ENCODE measurements at places on chromosomes 4 and X.

DNA sequence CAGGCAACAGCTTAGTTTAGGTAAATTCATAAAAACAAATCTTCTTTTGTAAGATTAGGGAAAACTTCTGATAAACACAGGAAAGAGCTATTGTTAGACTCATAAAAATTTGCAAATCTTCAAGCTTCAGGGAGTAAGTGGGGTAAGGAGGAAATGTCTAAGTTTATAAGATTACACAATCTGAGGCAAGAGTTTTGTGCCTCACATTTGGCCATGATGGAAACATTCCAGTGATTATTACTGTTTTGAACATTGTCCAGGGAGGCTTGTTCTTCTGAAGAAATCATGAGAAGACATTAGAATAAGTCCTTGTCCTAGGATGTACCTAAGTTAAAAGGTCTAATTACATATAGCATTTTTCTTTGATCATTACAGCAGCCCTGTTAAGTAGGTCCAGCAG, 72.8 kb downstream of the MAOB start:
- no peak for DNase-seq

GRCh38 chrX:74343343-74344279, 39.6 kb downstream of the ZCCHC13 start:
- peak; percentile 96 for DNase-seq

DNA sequence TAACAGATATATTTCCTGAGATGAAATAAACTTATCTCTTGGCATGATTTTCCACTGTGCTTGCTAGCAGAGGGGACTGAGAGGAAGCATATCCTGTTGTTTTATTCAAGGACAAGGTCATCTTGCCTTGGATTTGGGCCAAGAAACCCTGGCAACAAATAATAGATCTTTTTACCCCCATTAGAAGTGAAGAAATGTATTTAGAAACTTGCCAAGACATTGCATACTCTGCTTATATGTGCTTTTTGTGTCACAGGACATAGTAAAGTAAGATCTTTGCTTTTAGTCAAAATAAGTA, 170.2 kb downstream of the RAPGEF2 start:
- peak; percentile 49 for DNase-seq

DNA sequence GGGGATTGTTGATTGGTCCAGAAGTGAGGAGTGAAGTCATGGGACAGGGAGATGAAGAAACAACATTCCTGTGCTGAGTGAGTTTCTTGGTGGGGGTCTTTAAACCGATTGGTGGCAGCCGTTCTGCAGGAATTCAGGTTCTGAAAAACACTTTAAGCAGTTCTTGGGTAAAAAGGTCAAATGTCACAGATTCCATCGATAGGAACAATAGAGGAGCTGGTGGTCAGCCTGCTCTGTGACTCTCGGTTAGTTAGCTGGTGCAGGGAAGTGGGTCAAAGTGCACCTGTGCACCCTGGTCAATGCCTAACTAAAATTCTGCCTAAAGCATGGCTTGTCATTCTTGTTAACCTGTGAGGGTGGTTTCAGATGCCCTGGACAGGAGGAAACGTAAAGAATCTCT, 34.6 kb upstream of the MGST2 start:
- DNase-seq = no peak

- no peak for DNase-seq
Measured at GRCh38 chrX:109704563-109704962, 28.5 kb downstream of the ACSL4 start.

- DNase-seq = no peak
Measured at GRCh38 chrX:107625739-107626138, 2.6 kb upstream of the PRPS1 start.

- peak; percentile 24 for DNase-seq
Measured at GRCh38 chr4:42673082-42673425, 16.1 kb upstream of the ATP8A1 start.

DNA sequence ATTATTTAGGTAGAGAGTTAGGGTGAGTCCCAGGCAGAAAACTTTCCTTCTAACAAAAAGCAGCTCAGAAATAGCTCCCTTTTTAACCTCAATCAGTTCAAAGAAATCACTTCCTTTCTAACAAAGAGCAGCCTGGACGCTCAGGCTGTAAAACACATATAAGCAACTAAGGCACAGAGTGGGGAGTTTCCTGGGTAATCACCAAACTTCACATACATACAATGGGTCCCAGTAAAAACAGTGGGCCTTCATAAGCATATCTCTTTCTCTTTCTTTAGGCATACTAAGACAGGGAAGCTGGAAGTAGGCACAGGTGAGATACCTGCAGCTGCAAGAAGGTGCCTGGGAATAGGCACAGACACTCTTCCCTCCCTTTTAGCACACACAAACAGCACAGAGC, 4.9 kb upstream of the NAF1 start:
- DNase-seq = no peak

- DNase-seq = peak; percentile 27
Measured at GRCh38 chr4:75497133-75497532, 17.1 kb downstream of the RCHY1 start.

DNA sequence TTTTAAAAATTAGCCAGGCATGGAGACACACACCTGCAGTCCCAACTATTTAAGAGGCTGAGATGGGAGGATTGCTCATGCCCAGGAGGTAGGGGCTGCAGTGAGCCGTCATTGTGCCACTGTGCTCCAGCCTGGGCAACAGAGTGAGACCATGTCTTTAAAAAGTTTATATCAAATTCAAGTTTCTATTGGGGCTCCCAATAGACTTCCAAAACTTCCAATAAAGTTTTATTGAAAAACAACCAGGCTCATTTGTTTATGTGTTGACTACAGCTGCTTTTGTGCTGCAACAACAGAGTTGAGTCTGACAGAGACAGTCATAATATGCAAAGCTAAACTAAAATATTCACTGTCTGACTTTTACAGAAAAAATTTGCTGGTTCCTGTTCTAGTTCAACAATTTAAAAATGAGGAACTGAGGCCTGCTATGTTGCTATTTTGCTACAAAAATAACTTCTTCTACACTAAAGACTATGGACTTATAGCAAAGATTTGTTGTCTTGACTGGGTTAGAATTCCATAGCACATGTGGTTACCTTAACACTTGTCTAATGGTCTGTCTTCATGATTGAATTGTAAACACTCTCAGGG, 63.3 kb upstream of the RELL1 start:
- DNase-seq = no peak
